ENCODE measurements at places on chromosomes 4 and X. TPM values are rescaled to one million over a fixed set of nuclear protein-coding genes. Genes with fewer than 3 reads are reported as not detected.

MAML3 gene
- total RNA-seq = 9.2 TPM

DMD gene
- total RNA-seq = 7.0 TPM

FGF13 gene
- total RNA-seq = 0.09 TPM

KLHL4 gene
- total RNA-seq = 32.0 TPM

CITED1 gene
- total RNA-seq = 0.38 TPM

CT45A2 gene
- total RNA-seq = not detected

SORBS2 gene
- 27.5 TPM for total RNA-seq

CCDC120 gene
- 0.45 TPM for total RNA-seq

PRSS48 gene
- not detected for total RNA-seq

UNC5C gene
- total RNA-seq = under 0.01 TPM

GUCY1B1 gene
- 2.2 TPM for total RNA-seq

PDZD4 gene
- 0.09 TPM for total RNA-seq

ENAM gene
- not detected for total RNA-seq

HEPH gene
- total RNA-seq = 0.47 TPM

CNKSR2 gene
- total RNA-seq = not detected

CENPVL1 gene
- total RNA-seq = not detected

USP17L22 gene
- not detected for total RNA-seq

TLR7 gene
- not detected for total RNA-seq

AFM gene
- not detected for total RNA-seq

ADGRG4 gene
- total RNA-seq = not detected

GNRHR gene
- not detected for total RNA-seq

PRICKLE3 gene
- total RNA-seq = 3.4 TPM

CSAG3 gene
- not detected for total RNA-seq

CSAG2 gene
- not detected for total RNA-seq

RCHY1 gene
- total RNA-seq = 33.9 TPM

GAGE12F gene
- not detected for total RNA-seq

GAGE2A gene
- total RNA-seq = not detected

SMIM10L2A gene
- total RNA-seq = 0.38 TPM

L1CAM gene
- total RNA-seq = 0.09 TPM

ZCCHC12 gene
- total RNA-seq = under 0.01 TPM

PHEX gene
- total RNA-seq = 0.85 TPM

NPY2R gene
- not detected for total RNA-seq

CXorf65 gene
- not detected for total RNA-seq

CT45A5 gene
- total RNA-seq = not detected

LUZP4 gene
- not detected for total RNA-seq

CSN1S1 gene
- not detected for total RNA-seq

NDP gene
- total RNA-seq = 1.3 TPM

DMP1 gene
- total RNA-seq = not detected

HAND2 gene
- 1.7 TPM for total RNA-seq

SPARCL1 gene
- total RNA-seq = not detected

EDNRA gene
- 5.0 TPM for total RNA-seq

SPANXN2 gene
- not detected for total RNA-seq

SERTM2 gene
- total RNA-seq = not detected

MAP7D2 gene
- 0.36 TPM for total RNA-seq

EPGN gene
- 0.09 TPM for total RNA-seq

All from endothelial cell of coronary artery (primary cell).